ENCODE measurements at places on chromosomes 2 and 18. TPM values are rescaled to one million over a fixed set of nuclear protein-coding genes. Genes with fewer than 3 reads are reported as not detected.
A peak's percentile ranks its signal among the peaks of the same experiment; 100 is the strongest.

- no peaks in the 10 kb centered on the region for H3K36me3 ChIP-seq
- H3K27ac ChIP-seq, result no peak overlapping the region
- no peaks in the 10 kb centered on the region for H3K4me1 ChIP-seq
These were observed 379.8 kb downstream of the TSN start for GRCh38 chr2:122135021-122135937.

MTERF4 gene
- total RNA-seq, result 38.6 TPM

- H3K4me3 ChIP-seq, result no peak overlapping the region
- no peaks in the 10 kb centered on the region for H3K36me3 ChIP-seq
- H3K4me1 ChIP-seq, result 0 out of 2 replicates have a peak, but pooled peaks cover 5% of the 10 kb centered on the region
- H3K27me3 ChIP-seq, result peaks cover 91% of the 10 kb centered on the region
These were observed 154.4 kb upstream of the TWIST2 start for GRCh38 chr2:238693337-238694093.

- H3K4me3 ChIP-seq, result no peak overlapping the region
- no peaks in the 10 kb centered on the region for H3K27me3 ChIP-seq
- DNase-seq, result peak; percentile 56
- no peak overlapping the region for H3K27ac ChIP-seq
- no peaks in the 10 kb centered on the region for H3K4me1 ChIP-seq
- H3K36me3 ChIP-seq, result no peaks in the 10 kb centered on the region
These were observed 6.6 kb upstream of the PROM2 start for GRCh38 chr2:95267458-95268210.

- no peak for DNase-seq
- H3K36me3 ChIP-seq, result no peaks in the 10 kb centered on the region
These were observed 97.8 kb upstream of the PMAIP1 start for GRCh38 chr18:59802031-59802430.

GRCh38 chr2:226489775-226490541 lies 309.7 kb downstream of the IRS1 start:
- H3K36me3 ChIP-seq, result no peaks in the 10 kb centered on the region
- H3K27ac ChIP-seq, result no peak overlapping the region
- H3K4me3 ChIP-seq, result no peak overlapping the region
- H3K4me1 ChIP-seq, result no peaks in the 10 kb centered on the region
- DNase-seq, result no peak
